ENCODE measurements at places on chromosomes 7 and 10. TPM values are rescaled to one million over a fixed set of nuclear protein-coding genes. Genes with fewer than 3 reads are reported as not detected.

- peak overlapping the region; percentile 34 for H3K27ac ChIP-seq
- no peaks in the 10 kb centered on the region for H3K27me3 ChIP-seq
- no peaks in the 10 kb centered on the region for H3K36me3 ChIP-seq
Observed at GRCh38 chr7:112211348-112211907, 4.9 kb downstream of the ZNF277 start.

AKR1D1 gene
- total RNA-seq, result 25.4 TPM

- no peak overlapping the region for H3K4me3 ChIP-seq
- no peaks in the 10 kb centered on the region for H3K36me3 ChIP-seq
- peak; percentile 55 for DNase-seq
- H3K27ac ChIP-seq, result peak overlapping the region; percentile 94
- H3K27me3 ChIP-seq, result no peaks in the 10 kb centered on the region
Observed at GRCh38 chr7:618539-619367, 99.1 kb upstream of the PDGFA start.

DNA sequence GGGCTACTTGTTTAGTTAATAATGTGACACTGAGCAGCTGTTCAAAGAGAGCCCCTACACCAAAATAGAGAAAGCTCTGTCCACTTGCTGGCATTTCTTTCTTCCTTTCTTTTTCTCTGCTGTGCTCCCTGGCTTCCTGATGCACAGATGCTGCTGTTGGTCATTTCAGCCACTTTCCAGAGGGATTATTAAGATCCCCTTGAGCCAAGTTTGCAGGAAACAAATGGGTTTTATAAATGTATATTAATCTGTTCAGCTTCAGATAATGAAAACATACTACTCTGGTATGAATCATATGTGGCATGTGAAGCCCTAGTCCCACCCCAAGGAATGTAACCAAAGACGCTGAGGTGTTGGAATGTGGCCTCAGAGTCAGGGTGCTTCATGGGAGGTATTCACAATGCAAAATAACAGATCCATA lies 638.2 kb upstream of the FZD8 start:
- no peak overlapping the region for H3K4me3 ChIP-seq
- H3K4me1 ChIP-seq, result peaks cover 7% of the 10 kb centered on the region
- H3K27me3 ChIP-seq, result no peaks in the 10 kb centered on the region
- no peak for DNase-seq
- no peak overlapping the region for H3K27ac ChIP-seq
- H3K36me3 ChIP-seq, result no peaks in the 10 kb centered on the region

GRCh38 chr10:24502801-24503460 lies 220.8 kb downstream of the ARHGAP21 start:
- H3K27me3 ChIP-seq, result no peaks in the 10 kb centered on the region
- H3K4me1 ChIP-seq, result no peaks in the 10 kb centered on the region
- no peak overlapping the region for H3K4me3 ChIP-seq
- no peak for DNase-seq
- H3K27ac ChIP-seq, result no peak overlapping the region

WEE2 gene
- 3.6 TPM for total RNA-seq

DNA sequence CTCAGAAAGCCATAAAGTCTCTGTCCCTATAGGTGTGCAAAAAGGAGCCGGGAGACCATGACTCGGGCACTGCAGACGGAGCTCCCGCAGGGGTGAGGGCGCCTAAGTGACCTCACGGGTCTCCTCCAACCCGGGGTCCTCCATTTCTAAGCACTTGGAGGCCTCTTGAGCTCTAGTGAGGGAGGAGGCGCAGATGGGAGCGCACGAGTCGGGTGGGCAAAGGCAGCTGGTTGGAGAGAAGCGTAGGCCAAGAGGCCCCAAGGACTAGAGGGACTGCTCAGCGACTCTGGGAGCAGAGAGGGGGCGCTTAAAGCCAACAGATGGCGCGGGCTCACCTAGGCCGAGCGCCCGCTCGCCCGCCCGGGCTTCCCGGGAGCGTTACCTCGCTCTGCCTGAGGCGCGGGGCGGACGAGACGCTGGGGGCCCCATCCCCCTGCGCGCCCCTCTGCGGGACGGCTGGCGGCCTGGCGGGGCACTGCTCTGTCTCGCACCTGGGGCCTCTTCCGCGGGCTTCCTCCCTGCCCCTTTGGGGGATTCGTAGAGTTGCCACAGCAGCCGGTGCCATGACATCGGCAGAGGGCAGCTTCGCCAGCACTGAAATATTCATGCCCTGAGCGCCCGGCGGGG lies 523 bp upstream of the CDH23 start:
- no peak overlapping the region for H3K27ac ChIP-seq
- H3K4me3 ChIP-seq, result peak overlapping the region; percentile 39
- H3K36me3 ChIP-seq, result no peaks in the 10 kb centered on the region
- H3K4me1 ChIP-seq, result peaks cover 8% of the 10 kb centered on the region
- DNase-seq, result peak; percentile 82
- H3K27me3 ChIP-seq, result peaks cover 45% of the 10 kb centered on the region

SPDYE1 gene
- total RNA-seq, result not detected

DNA sequence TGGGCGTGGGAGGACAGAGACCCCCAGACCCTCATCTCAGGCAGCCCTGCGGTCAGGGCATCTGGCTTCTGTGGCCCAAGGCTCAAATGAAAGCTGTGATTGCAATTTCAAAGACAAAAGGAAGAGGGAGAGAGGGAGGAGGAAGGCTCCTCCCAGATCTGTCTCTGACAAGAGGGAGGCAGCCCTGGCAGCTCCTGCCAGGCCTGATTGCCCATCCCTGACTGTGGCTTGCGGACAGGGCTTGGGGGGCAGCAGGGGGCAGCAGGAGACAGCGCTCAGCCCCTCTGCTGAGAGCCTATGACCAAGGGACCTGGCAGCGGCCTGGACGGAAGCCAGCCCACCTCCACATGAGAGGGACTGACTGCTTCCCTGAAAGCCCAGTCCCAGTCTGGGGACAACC lies 91.8 kb downstream of the PTPRN2 start:
- no peak overlapping the region for H3K4me3 ChIP-seq
- DNase-seq, result peak; percentile 46
- H3K36me3 ChIP-seq, result no peaks in the 10 kb centered on the region
- H3K27ac ChIP-seq, result no peak overlapping the region

ASZ1 gene
- total RNA-seq, result not detected

All from hepatocyte (in vitro differentiated cells).